ENCODE measurements at places on chromosomes 1 and 21. TPM values are rescaled to one million over a fixed set of nuclear protein-coding genes. Genes with fewer than 3 reads are reported as not detected.

The SDHC gene
- total RNA-seq = 128 TPM

The ETV3L gene
- not detected for total RNA-seq

DNA sequence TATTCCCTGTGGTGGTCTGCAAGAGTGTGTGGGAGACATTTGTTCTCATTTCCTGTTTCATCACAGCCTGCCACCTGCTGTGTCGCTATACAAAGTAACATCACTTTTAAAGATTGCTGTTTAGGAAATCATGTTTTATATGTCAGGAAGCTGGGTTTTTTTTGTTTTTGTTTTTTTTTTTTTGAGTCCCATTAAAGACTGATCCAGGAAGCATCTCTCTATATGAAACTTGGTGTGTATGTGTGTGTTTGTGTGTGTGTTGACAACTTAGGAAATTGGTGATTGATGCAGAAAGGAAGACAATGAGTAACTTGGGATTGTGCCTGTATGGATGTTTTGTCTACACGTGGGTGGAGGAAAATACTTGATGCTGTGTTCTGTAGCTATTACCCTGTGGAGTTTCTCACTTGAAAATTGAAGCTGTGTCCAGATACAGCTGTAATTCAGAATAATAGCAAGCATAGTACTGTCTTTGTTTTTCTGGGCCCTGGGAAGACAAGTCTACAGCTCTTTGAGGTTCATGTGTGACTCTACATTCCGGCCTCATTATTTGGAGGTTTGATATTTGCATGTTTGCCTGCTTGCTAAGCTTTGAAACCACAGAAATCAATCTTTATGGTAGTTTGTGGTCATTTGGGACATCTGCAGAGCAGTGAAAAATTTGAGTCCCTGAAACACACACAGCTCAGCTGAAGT, 47.9 kb downstream of the LAMC1 start:
- DNase-seq = no peak

DNA sequence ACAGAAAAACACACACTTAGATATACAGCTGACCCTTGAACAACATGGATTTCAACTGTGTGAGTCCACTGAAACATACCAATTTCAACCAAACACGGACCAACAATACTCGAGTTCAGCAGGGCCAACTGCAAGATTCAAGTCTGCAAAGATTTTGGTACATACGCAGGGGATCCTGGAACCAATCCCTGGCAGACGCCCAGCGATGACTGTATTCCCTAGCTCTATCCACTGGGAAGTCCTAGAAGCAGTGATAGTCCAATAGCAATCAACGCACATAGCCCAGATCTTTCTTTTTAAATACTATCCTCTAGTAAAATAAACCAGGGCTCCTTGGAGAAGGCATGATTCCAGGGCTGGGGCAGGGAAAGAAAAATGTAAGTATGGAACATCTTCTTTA, 9.0 kb downstream of the DDX59 start:
- DNase-seq = no peak

GRCh38 chr1:17082761-17083160, 28.9 kb upstream of the SDHB start:
- DNase-seq = no peak

DNA sequence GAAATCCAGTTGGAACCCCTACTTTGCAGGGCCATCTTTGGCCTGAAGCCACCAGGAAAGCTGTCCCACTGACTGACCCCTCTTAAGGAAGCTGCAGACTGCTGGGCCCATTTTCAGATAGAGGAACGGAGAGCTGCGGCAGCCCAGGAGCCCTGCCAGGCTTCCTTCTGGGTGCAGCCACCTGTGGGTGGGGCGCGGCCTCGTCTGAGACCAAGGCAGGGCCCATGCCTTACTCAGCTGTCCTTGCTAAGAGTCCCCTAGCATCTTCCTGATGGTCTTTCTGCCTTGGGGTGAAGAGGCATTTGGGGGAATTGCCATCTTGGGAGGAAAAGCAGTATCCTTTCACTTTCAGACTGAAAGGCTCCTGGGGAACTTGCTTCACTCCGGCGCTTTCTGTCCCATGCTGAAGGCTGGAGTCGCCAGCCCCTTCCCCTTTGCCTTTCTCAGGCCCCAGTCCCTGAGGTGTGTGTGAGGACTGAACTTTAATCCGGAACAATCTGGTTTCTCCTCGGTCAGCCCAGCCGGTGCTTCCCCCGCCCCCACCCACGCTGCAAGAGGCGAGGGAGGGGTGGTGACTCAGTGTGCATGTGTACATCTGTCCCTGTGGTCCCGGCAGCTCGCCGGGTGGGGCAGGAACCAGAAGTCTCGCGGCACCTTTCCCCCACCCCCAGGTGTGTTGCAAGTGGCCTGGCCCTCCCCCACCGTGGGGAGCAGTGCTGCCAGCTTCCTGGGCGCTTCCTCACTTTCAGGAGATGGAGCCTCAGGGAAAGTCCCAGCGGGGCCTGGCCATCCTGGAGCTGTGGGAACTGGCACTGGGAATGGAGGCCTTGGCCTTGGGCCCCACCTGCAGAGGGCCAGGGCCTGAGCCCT, 5.1 kb downstream of the ZC3H12A start:
- no peak for DNase-seq

- DNase-seq = peak; percentile 72
These were observed 1.8 kb downstream of the ATP2B4 start for GRCh38 chr1:203628201-203629015.

DNA sequence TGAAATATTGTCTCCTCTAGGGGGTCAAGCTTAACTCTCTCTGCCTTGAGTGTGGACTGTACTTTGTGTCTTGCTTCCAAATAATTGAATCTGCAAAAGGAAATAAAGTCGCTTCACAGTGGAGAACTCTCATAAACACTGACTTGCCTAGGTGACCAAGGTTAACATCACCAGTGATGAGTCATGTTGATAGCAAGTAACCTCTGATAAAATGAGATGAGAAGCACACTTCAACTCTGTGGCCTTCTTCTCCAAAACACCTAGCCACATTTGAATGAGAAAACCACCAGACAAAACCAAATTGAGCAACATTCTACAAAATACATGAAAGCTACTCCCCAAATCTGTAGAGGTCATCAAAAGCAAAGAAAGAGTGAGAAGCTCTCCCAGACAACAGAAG, 37.6 kb downstream of the PDE4B start:
- no peak for DNase-seq

GRCh38 chr1:154352581-154353459, 27.5 kb downstream of the ATP8B2 start:
- no peak for DNase-seq

DNA sequence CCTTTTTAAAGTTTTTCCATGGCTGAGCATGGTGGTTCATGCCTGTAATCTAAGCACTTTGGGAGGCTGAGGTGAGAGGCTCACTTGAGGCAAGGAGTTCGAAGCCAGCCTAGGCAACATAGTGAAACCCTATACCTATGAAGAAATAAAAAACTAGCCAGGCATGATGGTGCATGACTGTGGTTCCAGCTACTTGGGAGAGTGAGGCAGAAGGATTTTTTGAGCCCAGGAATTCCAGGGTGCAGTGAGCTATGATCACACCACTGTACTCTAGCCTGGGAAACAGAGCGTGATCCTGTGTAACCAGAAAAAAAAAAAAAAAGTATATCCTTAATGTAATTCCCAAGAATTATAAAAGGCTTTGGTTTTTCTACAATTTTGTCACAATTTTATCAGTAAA, 17.4 kb downstream of the DEPDC1 start:
- DNase-seq = no peak

- DNase-seq = no peak
These were observed 36.3 kb downstream of the GABPB2 start for GRCh38 chr1:151106894-151107293.

Measured in chondrocyte (in vitro differentiated cells).